Thoracic aorta (tissue), 2 donors: ENCODE measurements at places on chromosomes 11 and 22. TPM values are rescaled to one million over a fixed set of nuclear protein-coding genes. Genes with fewer than 3 reads are reported as not detected.

DNA sequence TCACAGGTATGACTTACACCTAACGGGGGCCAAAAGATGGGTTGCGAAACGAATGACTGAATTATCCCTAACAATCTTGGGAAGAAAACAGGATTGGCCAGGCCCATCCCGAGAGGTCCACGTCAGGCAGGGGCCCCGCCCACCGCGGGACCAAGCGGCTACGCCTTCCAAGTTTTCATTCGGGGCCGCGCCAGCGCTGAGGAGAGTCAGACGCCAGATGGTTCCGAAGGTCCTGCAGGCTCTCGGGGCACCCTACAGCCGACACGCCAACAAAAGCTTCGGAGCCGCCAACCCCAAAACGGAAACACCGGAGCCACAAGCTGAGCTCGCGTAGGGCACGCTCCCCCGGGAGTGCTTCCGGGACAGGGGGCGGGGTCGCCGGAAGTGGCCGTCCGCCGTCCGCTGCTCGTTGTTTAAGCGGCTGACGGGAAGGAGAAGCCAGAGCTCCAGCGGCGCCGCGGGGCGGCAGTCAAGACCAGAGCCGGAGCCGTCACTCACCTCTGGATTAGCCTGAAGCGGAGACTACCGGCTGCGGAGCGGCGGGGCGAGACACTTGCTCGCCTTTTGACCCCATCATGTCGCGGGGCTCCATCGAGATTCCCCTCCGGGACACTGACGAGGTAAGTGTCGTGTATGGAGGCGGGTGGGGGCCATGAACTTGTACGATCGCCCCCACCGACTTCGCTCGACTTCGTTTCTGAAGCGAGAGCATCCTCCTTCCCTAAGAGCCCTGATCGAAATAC is at the start of gene CTR9:
TSS of gene CTR9 (plus strand) at position 409 of the 743 bp plus-strand sequence. CDS start at position 576, 167 bp downstream.
- H3K27ac ChIP-seq: peak within 1 kb of the TSS; percentile 92
- DNase-seq: peak; percentile 64
- peaks cover 3% of the 10 kb centered on the region for H3K36me3 ChIP-seq
- H3K4me3 ChIP-seq: peak within 1 kb of the TSS; percentile 89

GRCh38 chr22:42134100-42135020 is 3.8 kb upstream of the CYP2D6 start:
- H3K27me3 ChIP-seq: no peaks in the 10 kb centered on the region
- H3K27ac ChIP-seq: no peak overlapping the region
- H3K36me3 ChIP-seq: no peaks in the 10 kb centered on the region
- no peaks in the 10 kb centered on the region for H3K4me1 ChIP-seq

DNA sequence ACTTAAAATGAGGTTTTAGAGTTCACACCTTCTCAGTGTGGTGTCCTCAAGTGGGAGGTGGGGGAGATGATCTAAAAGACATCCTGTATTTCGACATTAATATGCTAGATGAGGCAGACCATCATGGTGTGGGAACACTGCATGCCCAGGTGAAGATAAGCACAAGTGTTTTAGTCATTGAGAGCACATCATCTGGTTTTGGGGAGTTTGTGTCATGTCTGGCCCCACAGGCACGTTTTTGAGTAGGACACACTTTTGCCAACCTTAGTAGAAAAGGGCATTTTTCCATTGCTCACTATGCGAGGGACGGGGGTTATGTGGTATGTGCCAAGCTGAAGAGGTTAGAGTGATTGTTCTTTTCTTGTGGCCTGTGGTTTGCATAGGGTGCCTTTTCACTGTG is 189.3 kb downstream of the DBX1 start:
- H3K4me1 ChIP-seq: peaks cover 5% of the 10 kb centered on the region
- no peak overlapping the region for H3K4me3 ChIP-seq
- no peak overlapping the region for H3K27ac ChIP-seq
- H3K27me3 ChIP-seq: no peaks in the 10 kb centered on the region
- no peak for DNase-seq

DNA sequence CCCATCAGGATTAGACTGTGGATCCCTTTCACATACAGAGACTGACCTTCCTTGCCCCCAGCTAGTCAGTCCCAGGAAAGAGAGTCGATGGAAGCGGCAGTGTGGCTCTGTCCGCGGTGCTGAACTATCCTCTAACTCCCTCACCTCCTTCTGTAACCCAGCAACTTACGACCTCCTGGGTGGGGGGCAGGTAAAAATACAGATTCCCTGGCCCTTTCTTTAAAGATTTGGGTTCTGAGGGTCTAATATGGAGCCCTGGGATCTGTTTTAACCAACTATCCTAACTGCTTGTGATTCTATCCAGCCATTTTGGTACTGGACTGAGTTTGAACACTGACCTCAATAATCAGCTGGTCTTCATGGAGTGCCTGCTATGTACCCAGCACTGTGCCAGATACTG is 23.2 kb downstream of the MFNG start:
- no peaks in the 10 kb centered on the region for H3K27me3 ChIP-seq
- no peaks in the 10 kb centered on the region for H3K4me1 ChIP-seq
- no peak for DNase-seq
- H3K27ac ChIP-seq: no peak overlapping the region
- no peak overlapping the region for H3K4me3 ChIP-seq

DNA sequence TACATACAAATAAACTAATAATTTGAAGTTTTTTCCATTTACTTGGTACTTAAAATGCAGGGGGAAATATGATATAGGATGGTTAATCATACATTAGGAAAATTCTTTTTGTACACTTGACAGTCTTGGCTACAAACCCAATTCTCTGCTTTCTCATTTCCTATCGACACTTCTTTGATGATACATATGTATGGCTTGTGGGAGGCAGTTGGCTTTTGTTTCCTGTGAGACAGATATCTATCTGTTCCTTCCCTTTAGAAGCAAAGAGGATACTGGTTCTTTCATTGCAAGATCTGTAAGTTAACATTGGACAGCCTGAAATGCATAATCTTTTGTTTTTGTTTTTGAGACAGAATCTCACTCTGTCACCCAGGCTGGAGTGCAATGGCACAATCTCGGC is 47.9 kb upstream of the ADORA2A start:
- H3K4me1 ChIP-seq: no peaks in the 10 kb centered on the region
- no peak for DNase-seq
- H3K36me3 ChIP-seq: peaks cover 15% of the 10 kb centered on the region
- no peak overlapping the region for H3K4me3 ChIP-seq
- no peaks in the 10 kb centered on the region for H3K27me3 ChIP-seq
- no peak overlapping the region for H3K27ac ChIP-seq

DNA sequence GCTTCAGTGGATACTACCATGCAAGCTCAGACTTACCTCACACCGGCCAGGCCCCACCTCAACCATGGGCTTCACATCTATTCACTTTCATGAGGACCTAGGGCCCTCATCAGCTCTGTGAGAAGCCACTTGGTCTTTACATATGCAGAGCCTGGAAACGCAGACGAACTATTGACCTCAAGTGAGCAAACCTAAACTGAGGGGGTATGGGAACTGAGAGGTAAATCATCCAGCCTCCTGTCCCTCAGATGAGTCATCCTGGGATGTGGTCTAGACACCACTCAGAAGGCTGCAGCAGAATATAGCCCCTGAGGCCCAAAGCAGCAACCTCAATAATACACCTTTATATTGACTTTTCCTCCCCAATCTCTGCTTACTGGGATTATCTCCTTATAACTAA is 578.0 kb downstream of the INSC start:
- no peaks in the 10 kb centered on the region for H3K27me3 ChIP-seq
- H3K4me1 ChIP-seq: peaks cover 4% of the 10 kb centered on the region
- H3K36me3 ChIP-seq: no peaks in the 10 kb centered on the region
- H3K27ac ChIP-seq: no peak overlapping the region
- no peak for DNase-seq

DNA sequence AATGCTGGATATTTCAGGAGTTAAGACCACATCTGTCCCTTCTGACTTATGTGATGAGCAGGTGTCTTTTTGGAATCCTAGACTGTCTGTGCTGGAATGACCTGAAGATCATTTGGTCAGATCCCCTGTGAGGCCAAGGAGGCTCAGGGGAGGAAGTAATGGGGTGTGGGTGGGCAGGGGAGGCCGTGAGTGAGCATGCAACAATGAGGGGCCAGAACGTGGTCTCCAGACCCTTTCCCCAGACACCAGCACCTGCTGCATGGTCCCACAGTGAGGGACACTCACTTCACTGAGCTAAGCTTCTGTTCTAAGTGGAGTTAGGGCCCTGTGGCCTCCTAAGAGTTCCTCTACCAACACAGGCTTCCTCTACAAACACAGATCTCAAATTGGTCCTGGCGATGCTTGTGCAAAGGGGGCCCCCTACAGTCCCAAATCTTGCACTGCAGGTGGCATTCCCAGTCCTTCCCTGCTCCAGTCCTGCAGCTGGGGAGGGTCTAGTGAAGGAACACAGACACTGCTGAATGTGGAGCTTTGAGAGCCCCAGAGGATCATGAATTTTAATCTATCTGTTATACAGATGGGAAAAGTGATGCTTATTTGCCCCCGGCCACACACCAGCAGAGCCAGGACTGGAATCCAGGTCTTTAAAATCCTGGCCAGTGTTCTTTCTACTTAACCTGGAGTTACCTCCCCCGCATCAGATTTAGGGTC is 7.4 kb downstream of the USP2 start:
- H3K4me1 ChIP-seq: peaks cover 7% of the 10 kb centered on the region
- no peak overlapping the region for H3K27ac ChIP-seq
- H3K4me3 ChIP-seq: no peak overlapping the region
- H3K36me3 ChIP-seq: no peaks in the 10 kb centered on the region
- no peaks in the 10 kb centered on the region for H3K27me3 ChIP-seq
- DNase-seq: no peak

CRYBA4 gene
- not detected for total RNA-seq

- peaks cover 8% of the 10 kb centered on the region for H3K4me1 ChIP-seq
- H3K36me3 ChIP-seq: no peaks in the 10 kb centered on the region
- H3K27me3 ChIP-seq: no peaks in the 10 kb centered on the region
- DNase-seq: no peak
- no peak overlapping the region for H3K27ac ChIP-seq
These were observed 14.6 kb upstream of the MIAT start for GRCh38 chr22:26642465-26643417.

P2RY2 gene
- total RNA-seq: 3.5 TPM

- DNase-seq: no peak
- no peaks in the 10 kb centered on the region for H3K36me3 ChIP-seq
- peak overlapping the region; percentile 55 for H3K4me3 ChIP-seq
- H3K27me3 ChIP-seq: no peaks in the 10 kb centered on the region
- H3K4me1 ChIP-seq: peaks cover 17% of the 10 kb centered on the region
These were observed 60.9 kb upstream of the HSPA8 start for GRCh38 chr11:123122852-123123251.

DNA sequence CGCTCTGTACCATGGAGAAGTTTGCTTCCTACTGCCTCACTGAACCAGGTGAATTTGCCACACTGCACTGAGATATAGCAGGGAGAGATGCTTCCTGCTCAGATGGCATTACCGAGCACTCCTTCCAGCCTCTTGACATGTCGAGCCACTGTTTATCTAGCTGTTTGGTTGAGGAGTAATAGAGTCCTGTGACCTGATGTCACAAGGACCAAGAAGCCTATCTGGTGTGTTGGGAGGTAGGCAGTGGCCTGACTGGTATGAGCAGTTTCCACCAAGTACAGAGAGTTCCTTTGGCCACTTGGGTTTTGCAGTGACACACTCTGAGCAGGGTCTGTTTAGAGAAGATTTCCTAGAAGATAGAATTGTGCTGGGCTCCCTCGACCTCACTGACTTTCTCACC is 5.2 kb downstream of the ACAD8 start:
- peaks cover 9% of the 10 kb centered on the region for H3K4me1 ChIP-seq
- DNase-seq: no peak
- H3K36me3 ChIP-seq: peaks cover 46% of the 10 kb centered on the region
- no peaks in the 10 kb centered on the region for H3K27me3 ChIP-seq
- H3K27ac ChIP-seq: no peak overlapping the region

- no peaks in the 10 kb centered on the region for H3K36me3 ChIP-seq
- peak overlapping the region; percentile 79 for H3K4me3 ChIP-seq
- peaks cover 23% of the 10 kb centered on the region for H3K4me1 ChIP-seq
- no peak for DNase-seq
- no peaks in the 10 kb centered on the region for H3K27me3 ChIP-seq
These were observed 1.7 kb downstream of the RASGRP2 start for GRCh38 chr11:64742087-64742888.

APOBEC3A gene
- 5.1 TPM for total RNA-seq

- H3K27ac ChIP-seq: peak overlapping the region; percentile 56
- no peaks in the 10 kb centered on the region for H3K27me3 ChIP-seq
- DNase-seq: no peak
- no peaks in the 10 kb centered on the region for H3K36me3 ChIP-seq
- peak overlapping the region; percentile 79 for H3K4me3 ChIP-seq
- no peaks in the 10 kb centered on the region for H3K4me1 ChIP-seq
These were observed 1.3 kb downstream of the PARVB start for GRCh38 chr22:44025171-44026065.

DNA sequence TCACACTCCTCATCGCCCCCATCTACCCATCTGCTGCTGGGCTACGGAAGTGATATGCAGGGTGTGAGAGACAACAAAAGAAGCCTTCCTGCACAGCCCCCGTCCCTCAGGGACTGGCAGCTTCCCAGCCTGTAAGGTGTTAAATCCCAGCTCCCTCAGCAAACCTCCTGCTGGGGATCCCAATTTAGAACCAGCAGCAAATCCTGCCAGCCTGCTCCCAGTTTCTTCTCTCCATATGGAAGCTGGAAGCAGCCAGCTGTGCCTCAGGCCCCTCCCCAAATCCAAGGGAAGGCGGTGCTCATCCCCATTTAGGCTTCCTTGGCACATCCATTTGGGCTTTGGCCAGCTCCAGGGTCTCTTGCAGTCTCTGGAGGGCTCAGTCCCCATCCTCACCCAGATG is 47.5 kb downstream of the PAMR1 start:
- no peaks in the 10 kb centered on the region for H3K36me3 ChIP-seq
- no peak for DNase-seq
- H3K4me3 ChIP-seq: no peak overlapping the region
- no peaks in the 10 kb centered on the region for H3K27me3 ChIP-seq
- H3K27ac ChIP-seq: no peak overlapping the region
- H3K4me1 ChIP-seq: no peaks in the 10 kb centered on the region

FXYD6 gene
- 17.5 TPM for total RNA-seq

DNA sequence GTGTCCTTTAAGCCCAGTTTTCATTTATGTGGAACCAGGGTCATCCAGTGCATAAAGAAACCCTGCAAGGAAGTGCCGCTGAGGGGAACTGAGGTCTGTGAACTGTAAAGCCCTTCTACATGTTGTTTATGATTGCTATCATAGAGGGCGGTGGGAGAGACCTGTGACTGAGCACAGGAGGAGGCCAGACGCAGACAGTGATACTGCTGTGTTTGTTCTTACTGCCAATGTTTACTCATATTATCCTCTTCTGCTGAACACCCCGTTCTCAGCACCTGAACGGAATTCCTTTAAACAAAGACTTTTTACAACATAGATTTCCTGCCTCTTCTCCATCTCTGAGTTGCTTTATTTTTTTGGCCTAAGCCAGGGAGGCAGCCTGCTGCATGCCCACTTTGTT is 967 bp upstream of the GALNT18 start:
- no peak overlapping the region for H3K27ac ChIP-seq
- H3K4me3 ChIP-seq: no peak overlapping the region
- no peak for DNase-seq
- no peaks in the 10 kb centered on the region for H3K27me3 ChIP-seq
